ENCODE measurements at places on chromosomes 1 and 21. TPM values are rescaled to one million over a fixed set of nuclear protein-coding genes. Genes with fewer than 3 reads are reported as not detected.

DNA sequence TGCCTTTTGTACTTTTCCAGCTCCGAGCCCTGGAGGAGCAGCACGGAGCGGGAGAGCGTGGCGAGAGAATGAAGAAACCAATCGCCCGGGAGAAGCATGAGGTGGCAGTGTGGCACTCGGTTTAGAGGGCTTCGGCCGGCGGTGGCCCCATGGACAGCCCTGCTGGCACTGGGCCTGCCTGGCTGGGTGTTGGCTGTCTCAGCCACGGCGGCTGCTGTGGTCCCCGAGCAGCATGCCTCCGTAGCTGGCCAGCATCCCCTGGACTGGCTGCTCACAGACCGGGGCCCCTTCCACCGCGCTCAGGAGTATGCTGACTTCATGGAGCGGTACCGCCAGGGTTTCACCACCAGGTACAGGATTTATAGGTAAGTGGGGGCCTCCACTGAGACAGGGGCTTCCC lies 59.0 kb downstream of the BRINP2 start:
- H3K4me3 ChIP-seq = no peak overlapping the region
- no peak overlapping the region for H3K27ac ChIP-seq
- no peak for DNase-seq
- H3K36me3 ChIP-seq = no peaks in the 10 kb centered on the region
- no peaks in the 10 kb centered on the region for H3K4me1 ChIP-seq

- peaks cover 8% of the 10 kb centered on the region for H3K36me3 ChIP-seq
- H3K4me1 ChIP-seq = no peaks in the 10 kb centered on the region
- no peak overlapping the region for H3K4me3 ChIP-seq
- no peaks in the 10 kb centered on the region for H3K27me3 ChIP-seq
- no peak for DNase-seq
- no peak overlapping the region for H3K27ac ChIP-seq
Measured at GRCh38 chr1:98739762-98740161, 78.2 kb downstream of the SNX7 start.

DNA sequence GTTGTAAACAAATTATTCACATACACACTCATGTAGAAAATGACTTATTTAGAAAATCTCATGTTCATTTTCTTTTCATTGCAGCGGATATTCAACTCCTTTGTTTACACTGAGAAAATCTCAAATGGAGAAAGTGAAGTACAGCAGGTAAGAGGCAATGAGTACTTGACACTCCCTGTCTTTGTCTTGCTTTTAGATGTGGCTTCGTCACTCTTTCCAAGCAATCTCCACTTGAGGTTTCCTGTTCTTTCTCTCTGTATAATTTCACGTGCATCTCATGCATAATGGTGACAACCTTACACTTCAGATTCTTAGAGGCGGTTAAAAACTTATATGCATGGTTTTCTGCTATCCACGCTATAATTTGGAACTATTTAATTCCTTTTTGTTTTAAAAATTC lies 80.6 kb downstream of the CACHD1 start:
- H3K4me3 ChIP-seq = no peak overlapping the region
- no peaks in the 10 kb centered on the region for H3K36me3 ChIP-seq
- no peak for DNase-seq
- no peaks in the 10 kb centered on the region for H3K27me3 ChIP-seq
- no peak overlapping the region for H3K27ac ChIP-seq
- H3K4me1 ChIP-seq = no peaks in the 10 kb centered on the region

DNA sequence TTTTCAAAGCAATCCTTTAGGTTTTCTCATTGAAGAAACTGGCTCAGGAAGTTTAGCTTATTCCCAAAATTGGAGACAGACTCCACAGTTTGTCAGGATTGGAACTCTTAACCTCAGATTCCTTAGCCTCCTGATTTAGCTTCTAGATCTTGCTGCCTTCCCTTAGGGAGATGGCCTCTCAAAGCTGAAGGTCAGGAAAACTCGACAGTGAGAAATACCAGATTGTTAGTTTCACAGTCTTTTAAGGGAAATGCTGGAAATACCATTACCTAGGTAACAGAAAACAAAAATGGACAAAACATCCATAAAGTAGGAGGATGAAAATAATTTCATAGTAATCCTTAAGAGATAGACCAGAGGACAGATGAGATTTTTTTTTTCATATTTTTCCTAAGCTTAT lies 7.8 kb downstream of the RASAL2 start:
- DNase-seq = no peak
- H3K36me3 ChIP-seq = no peaks in the 10 kb centered on the region
- H3K4me3 ChIP-seq = no peak overlapping the region
- no peak overlapping the region for H3K27ac ChIP-seq
- no peaks in the 10 kb centered on the region for H3K4me1 ChIP-seq

GRCh38 chr1:208520438-208521099 lies 276.4 kb upstream of the PLXNA2 start:
- H3K27ac ChIP-seq = no peak overlapping the region
- H3K4me3 ChIP-seq = no peak overlapping the region
- no peaks in the 10 kb centered on the region for H3K27me3 ChIP-seq

GRCh38 chr21:33026878-33027400 lies 1.2 kb downstream of the OLIG2 start:
- DNase-seq = no peak
- H3K4me3 ChIP-seq = no peak overlapping the region
- H3K27ac ChIP-seq = no peak overlapping the region
- peaks cover 14% of the 10 kb centered on the region for H3K27me3 ChIP-seq

- no peak for DNase-seq
- H3K4me1 ChIP-seq = no peaks in the 10 kb centered on the region
- no peaks in the 10 kb centered on the region for H3K27me3 ChIP-seq
- H3K4me3 ChIP-seq = no peak overlapping the region
Measured at GRCh38 chr1:197302775-197303174, 34.7 kb downstream of the CRB1 start.

GRCh38 chr1:28867850-28868249 lies 46.5 kb upstream of the EPB41 start:
- H3K4me3 ChIP-seq = no peak overlapping the region
- DNase-seq = no peak
- no peaks in the 10 kb centered on the region for H3K36me3 ChIP-seq
- H3K27me3 ChIP-seq = no peaks in the 10 kb centered on the region
- no peak overlapping the region for H3K27ac ChIP-seq

DNA sequence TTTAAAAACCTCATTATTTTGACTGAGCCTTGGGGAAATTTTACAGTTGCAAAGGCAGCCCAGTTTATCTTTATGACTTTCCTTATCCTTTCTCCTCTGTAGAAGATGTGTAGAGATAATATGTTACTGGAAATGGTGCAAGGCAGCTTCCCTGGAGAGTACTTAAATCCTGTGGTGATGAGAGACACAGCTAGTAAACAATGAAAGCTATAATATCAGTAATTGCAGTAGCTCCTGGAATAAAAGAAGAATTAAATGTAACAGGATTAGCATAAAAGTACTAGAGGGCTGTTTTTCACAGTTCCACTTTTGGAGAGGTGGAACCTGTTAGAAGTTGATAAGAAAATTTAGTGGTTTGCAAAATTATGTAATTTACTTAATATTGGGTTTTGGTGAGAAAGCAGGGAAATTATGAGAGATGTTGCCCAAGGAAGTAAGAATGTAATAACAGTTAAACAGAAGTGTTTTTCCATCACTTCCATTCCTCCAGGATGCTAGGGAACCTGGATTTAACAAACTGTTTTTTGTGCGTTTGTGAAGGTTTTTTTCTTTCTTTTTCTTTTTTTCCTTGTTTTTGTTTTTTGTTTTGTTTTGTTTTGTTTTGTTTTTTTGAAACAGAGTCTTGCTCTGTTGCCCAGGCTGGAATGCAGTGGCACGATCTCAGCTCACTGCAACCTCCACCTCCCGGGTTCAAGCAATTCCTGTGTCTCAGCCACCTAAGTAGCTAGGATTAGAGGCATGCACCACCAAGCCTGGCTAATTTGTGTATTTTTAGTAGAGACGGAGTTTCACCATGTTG lies 15.7 kb upstream of the EDEM3 start:
- no peaks in the 10 kb centered on the region for H3K36me3 ChIP-seq
- DNase-seq = no peak
- H3K4me1 ChIP-seq = no peaks in the 10 kb centered on the region
- H3K27ac ChIP-seq = no peak overlapping the region
- H3K27me3 ChIP-seq = no peaks in the 10 kb centered on the region
- H3K4me3 ChIP-seq = no peak overlapping the region

DNA sequence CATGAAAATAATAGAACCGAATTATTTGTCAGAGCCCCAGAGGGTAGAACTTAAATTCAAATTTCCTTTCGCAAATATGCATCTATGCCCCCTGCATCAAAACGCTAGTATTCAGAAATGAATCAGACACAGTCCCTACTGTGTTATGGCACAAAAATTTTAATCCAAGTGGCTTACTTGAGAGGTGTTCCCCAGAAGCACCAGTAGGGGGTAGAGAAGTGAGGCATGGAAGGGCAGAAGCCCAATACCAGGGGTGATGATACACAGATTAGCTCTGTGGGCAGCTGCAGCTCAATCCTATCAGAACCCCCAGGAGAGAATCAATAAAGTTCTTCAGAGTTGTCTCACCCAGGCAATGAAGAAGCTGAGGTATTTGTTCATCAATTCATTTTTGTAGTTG lies 342.2 kb downstream of the OMA1 start:
- no peaks in the 10 kb centered on the region for H3K4me1 ChIP-seq
- no peak overlapping the region for H3K4me3 ChIP-seq
- no peaks in the 10 kb centered on the region for H3K36me3 ChIP-seq
- H3K27ac ChIP-seq = no peak overlapping the region

DNA sequence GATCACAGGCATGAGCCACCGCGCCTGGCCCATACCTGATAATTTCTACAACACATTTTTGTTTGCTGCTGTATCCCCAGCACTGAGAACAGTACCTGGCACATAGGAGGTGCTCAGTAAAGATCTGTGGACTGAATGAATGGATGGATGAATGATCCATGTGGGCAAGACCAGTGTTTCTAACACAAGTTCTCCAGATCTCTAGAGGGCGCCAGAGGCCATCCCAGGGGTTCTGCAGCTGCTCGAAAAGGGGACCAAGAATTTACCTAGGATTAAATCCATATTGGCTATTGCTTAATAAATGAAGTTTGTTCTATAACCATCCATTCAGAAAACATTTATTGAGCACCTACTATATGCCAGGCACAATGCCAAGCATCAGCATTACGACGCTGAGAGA lies 167.7 kb downstream of the ACTL8 start:
- no peaks in the 10 kb centered on the region for H3K4me1 ChIP-seq
- H3K36me3 ChIP-seq = no peaks in the 10 kb centered on the region
- H3K27ac ChIP-seq = no peak overlapping the region

GRCh38 chr1:6157528-6158174 lies 22.5 kb downstream of the CHD5 start:
- H3K27ac ChIP-seq = no peak overlapping the region
- no peak for DNase-seq
- peaks cover 28% of the 10 kb centered on the region for H3K27me3 ChIP-seq

Gene CTH
- 12.2 TPM for total RNA-seq

Gene IL22RA1
- not detected for total RNA-seq

Gene KCNT2
- total RNA-seq = 9.0 TPM

Gene SPRR2B
- total RNA-seq = not detected
